ENCODE measurements at places on chromosomes 5 and 9.

DNA sequence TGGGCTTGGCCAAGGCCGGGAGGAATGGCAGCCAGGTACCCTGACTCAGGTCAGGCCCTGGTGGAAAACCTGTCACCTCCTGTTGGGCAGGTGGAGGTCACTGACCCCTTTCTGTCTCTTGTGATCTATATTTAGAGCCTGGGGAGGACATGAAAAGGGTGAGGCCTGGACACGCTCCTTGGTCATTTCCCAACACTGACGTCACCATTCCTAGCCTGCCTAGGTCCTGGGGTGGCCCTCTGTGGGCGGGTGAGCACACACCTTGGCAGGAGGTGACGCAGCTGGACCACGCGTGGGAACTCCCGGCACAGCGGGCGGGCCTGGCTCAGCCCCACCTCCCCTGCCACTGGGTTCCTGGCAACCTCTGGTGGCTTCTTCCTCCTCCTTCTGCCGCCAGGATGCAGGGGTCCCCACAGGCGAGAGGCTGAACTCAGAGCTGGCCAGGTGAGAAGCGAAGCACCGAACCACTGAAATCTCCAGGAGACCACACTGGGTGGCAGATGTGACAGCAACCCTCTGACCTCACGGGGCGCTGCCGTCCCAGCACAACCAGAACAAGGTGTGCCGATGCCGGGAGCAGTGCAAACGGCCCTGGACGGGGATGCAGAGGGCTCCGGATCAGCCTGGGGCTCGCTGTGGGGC, 6.4 kb upstream of the RALGDS start:
- DNase-seq, result no peak

GRCh38 chr9:12712532-12712931, 19.3 kb downstream of the TYRP1 start:
- DNase-seq, result no peak

GRCh38 chr9:98045234-98046179, 11.0 kb upstream of the NANS start:
- DNase-seq, result no peak

DNA sequence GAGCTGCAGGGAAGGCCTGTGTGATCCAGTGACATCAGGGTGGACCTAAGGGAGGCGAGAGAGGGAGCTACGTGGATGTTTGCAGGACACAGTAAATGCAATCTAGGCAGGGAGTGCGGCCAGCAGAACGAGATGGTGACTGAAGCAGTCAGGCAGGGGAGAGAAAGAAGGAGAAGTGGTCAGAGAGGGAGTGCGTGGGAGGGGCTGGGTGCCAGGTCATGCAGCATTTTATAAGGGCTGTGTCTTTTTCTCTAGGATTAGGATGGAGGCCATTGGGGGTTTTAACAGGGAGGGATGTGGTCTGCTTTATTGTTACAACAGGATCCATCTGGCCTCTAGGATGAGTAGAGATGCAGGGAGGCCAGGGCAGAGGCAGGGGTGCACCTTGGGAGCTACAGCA, 80.4 kb downstream of the DCP2 start:
- no peak for DNase-seq

- no peak for DNase-seq
Observed at GRCh38 chr5:122368510-122369251, 56.6 kb downstream of the SNCAIP start.

DNA sequence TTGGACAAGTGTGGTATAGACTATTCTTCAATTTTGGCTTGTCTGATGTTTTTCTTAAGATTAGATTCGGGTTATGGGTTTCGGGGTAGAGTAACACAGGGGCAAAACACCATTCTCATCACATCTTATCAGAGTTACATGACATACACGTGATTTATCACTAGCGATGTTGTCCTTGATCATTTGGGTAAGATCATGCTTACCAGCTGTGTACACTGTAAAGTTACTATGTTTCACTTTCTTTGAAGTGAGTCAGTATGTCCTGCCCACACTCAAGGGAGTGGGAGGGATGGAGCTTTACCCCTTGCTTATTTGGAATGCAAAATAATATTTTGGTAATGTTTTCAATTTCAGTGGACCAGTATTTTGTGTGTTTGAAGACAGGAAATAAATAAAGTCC, 101.8 kb upstream of the TAF11L2 start:
- no peak for DNase-seq

- no peak for DNase-seq
Observed at GRCh38 chr9:79480639-79481038, 91.1 kb upstream of the TLE4 start.

DNA sequence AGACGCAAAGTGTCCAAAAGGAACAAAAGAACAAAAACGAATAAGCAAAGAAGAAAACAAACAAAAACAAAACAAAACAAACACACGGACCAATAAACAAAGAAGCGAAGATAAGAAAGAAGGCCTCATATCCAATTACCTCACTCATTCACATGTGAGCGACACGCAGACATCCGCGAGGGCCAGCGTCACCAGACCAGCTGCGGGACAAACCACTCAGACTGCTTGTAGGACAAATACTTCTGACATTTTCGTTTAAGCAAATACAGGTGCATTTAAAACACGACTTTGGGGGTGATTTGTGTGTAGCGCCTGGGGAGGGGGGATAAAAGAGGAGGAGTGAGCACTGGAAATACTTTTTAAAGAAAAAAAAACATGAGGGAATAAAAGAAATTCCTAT, 28.3 kb upstream of the WWC1 start:
- no peak for DNase-seq

DNA sequence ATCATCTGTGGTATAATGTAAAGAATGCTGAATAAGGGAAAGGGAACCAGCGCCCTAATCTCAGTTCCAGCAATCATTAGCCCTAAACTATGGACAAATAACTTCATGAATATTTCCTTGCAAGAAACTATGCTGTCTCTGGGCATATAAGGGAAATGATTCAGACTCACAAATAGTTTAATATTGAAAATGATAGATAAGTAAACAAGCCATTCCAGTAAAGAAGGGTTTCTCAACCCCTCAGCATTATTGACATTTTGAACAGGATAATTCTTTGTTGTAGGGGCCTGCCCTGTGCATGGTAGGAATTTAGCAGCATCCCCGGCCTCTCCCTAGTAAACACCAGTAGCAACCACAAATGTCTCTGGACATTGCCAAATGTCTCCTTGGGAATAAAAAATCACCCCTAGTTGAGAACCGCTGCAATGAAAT, 23.8 kb downstream of the C5 start:
- no peak for DNase-seq

DNA sequence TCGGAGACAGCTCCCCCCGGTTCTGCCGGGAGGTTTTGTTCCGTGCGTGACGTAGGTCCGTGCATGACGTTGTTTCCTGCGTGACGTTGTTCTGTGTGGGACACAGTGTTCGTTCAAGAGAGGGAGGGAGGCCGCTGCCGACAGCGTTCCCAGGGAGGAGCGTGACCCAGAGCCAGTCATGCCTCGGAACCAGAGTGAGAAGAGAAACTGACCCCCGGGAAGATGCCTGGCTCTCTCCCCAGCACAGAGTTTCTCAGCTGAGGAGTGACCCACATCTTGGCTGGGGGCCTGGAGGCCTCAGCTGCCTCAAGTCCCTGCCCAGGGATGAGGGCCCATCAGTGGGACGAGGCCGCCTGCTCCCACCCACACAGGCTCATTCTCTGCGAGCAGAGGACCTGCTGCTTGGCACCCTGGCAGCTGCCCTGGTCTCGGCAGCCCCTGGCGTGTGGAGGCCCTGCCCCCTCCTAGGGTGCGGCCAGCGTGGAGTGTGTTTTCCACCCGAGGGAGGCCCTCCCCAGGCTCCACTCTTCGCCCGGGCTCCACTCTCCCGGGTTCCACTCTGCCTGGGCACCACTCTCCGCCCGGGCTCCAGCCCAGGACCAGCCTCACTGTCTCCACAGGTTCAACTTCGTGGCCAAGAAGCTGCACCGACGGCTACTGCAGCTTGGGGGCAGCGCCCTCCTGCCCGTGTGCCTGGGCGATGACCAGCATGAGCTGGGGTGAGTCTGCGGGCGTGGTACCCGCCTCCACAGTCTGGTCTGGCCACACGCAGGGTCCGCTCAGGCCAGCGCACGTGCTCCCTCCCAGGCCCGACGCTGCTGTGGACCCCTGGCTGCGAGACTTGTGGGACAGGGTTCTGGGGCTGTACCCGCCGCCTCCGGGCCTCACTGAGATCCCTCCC, 7.9 kb downstream of the NDOR1 start:
- no peak for DNase-seq

DNA sequence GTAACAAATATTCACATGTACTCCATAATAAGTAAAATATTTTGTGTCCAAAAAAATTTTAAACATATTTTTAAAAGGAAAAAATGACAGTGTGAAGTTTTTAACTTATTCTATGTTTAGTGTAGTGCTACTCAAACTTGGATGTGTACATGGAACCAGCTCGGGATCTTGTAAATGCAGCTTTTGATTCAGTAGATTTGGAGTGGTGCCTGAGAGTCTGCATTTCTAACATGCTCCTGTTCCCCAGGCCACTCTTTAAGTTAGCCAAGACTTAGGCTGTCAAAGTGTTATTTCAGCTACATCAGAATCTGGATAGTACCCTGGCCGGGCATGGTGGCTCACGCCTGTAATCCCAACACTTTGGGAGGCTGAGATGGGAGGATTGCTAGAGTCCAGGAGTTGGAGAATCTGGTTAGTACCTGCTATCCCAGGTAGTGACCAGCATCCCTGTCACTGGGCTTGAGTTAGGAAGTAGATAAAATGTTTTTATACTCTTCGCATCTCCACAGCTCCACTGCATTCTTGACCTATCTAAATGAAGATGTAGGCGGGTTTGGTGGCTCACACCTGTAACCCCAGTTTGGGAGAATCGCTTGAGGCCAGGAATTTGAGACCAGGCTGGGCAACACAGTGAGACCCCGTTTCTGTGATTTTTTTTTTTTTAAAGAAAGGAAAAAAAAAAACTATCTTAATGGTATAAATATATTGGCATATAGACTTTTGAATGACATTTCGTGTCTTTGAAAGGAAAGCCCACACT, 60.7 kb upstream of the TTC23L start:
- DNase-seq, result no peak

DNA sequence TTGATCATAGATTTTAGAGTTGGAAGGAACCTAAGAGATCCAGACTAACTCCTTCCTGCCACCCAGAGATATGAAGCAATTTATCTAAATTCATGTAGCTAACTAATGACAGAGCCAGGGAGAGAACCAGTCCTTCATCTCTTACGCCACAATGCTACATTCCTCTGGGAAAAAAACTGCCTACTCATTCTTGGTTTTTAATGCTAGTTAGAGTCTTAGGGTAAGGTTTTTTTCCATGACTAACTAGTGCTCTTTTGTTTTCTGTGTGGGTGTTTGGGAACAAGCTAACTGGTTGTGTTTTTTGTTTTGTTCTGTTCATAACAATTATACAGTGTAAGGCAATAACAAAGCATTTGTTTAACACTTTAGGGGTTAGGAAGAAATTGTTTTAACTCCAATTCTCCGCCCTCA, 52.4 kb downstream of the SLC44A1 start:
- no peak for DNase-seq

- DNase-seq, result no peak
Observed at GRCh38 chr5:159263569-159263905, 447 bp downstream of the UBLCP1 start.

DNA sequence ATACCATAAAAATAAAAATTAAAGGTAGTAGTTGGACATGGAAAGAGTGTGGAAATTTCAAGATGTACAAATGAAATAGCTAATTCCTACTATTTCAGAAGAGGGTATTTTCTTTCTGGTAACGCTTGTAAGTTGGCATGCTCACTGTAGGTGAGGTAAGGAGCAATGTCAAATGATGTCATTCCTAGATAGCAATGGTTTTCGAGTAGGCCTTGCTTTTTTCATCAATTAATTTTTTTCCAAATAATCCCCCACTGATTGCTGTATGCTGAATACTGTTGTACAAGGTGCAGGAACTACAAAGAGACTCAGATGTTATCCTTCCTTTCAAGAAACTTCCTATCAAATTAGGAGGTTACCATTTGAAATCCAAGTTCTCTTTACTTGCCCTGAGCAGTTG, 928 bp upstream of the SELENOP start:
- DNase-seq, result no peak

GRCh38 chr9:26058111-26058895, 380.1 kb upstream of the TUSC1 start:
- DNase-seq, result no peak

DNA sequence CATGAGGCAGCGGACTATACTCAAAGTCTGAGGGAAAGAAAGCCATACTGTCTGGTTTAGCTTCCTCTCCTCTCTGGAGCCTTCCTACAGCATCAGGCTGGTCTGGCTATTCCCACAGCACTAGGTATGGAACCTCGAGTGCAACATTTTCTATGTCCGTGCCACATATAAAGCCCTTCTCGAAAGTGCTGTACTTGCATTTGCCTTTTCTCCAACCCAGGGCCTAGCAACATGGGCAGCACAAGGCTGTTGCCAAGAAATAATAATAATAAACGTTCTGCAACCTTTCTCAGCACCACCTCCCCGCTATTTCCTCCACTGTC, 804 bp downstream of the MED10 start:
- DNase-seq, result no peak

GRCh38 chr5:99765011-99765410, 770.2 kb upstream of the FAM174A start:
- no peak for DNase-seq

DNA sequence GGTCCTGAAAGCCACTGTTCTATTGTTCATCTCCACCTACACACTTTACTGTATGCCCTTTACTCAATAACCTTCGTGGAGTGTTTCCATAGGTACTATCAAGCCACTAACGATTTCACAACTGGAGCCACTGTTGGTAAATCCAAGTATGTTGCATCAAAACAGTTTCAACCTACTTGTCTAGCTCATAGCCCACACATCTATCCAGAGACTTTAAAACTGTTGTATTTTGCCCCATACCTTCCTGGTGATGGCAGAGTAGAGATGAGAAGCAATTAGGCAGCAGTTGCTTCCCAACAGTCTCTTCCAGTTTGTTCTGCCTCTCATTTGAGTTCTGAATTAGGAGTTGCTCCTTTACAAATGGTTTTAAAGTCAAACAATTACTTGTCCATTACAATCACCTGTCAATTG, 607 bp downstream of the FAXDC2 start:
- DNase-seq, result no peak

GRCh38 chr9:111034898-111035539, 3.3 kb downstream of the LPAR1 start:
- no peak for DNase-seq

DNA sequence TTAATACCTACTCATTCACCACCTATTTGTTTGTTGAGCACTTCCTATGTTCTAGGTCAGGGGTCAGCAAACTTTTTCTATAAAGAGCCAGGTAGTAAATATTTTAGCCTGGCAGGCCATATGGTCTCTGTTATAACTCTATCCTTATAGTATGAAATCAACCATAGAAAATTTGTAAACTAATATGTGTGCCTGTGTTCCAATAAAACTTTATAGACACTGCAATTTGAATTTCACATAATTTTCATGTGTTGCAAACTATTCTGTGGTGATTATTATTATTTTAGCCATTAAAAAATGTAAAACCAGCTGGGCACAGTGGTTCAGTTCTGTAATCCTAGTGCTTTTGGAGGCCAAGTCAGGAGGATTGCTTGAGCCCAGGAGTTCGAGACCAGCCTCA, 78.8 kb upstream of the GRHPR start:
- DNase-seq, result no peak

DNA sequence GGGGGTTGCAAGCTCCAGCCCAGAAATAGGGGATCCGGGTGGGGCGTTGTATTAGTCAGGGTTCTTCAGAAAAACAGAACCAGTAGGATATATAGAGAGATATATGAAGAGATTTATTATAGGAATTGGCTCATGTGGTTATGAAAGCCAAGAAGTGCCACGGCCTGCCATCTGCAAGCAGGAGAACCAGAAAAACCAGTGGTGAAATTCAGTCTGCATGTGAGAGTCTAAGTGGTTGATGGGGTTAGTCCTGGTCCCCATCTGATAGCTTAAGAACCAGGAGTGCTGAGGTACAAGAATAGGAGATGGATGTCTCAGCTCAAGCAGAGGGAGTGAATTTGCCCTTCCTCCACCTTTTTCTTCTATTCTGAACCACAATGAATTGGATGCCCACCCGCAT, 123.4 kb upstream of the APC start:
- DNase-seq, result no peak
